Posterior cingulate gyrus (tissue), 11 donors: ENCODE measurements at places on chromosomes 16 and 17.
A peak's percentile ranks its signal among the peaks of the same experiment; 100 is the strongest.

- peak; percentile 18 for DNase-seq
Observed at GRCh38 chr17:21129023-21129681, 2.4 kb downstream of the DHRS7B start.

DNA sequence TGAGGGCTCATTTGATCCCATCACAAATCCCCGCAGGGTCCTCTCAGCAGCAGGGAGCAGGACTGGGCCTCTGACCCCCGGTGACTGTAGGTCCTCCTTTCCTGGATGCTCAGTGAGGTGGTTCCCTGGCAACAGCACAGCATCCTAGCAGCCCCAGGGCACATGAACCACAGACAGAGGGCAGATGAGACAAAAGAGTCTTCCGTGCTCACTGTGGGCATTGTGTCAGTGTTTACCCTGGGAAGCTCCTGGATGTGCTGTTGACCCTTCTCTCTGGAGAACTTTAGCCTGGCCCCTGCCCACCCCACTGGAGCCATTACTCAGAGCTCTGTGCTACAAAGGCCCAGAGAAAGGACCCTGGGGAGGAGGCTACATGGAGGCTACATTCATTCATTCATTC lies 21.7 kb upstream of the TMEM220 start:
- DNase-seq, result no peak

DNA sequence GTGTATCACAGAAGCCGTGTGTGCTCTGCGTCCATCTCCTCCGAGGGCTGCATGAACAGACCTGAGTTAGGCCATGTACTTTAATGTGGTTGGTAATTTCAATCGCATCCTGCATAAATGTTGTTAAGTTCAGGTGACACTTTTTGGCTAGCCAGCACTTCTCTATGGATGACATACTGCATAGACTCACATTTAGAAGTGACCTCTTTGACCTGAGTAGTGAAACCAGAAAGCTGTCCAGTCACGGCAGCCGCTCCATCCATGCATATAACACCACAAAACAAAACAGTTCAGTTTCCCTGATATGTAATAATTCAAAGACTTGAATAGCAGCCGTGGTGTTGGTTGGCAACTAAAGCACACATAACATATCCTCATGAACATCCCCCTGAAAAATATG lies 94.1 kb downstream of the CYTH1 start:
- DNase-seq, result no peak

DNA sequence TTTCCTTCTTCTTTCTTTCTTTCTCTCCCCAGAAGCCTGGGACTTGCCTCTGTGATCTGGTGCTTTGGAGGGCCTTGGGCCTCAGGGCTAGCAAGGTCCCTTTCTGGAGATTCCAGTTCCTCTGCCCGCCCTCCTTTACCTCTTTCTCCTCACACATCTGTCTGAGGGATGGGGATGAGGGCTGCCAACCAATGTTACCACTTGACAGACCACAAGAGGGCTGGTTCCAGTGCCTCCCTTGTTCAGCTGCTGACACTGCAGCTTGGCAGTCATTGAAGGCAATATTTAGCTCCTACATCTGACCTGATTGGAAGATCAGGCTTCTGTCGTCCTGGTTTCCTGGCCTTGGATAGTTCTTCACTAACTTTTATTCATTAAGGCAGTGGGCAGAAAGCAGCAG lies 3.6 kb upstream of the ZNF652 start:
- DNase-seq, result peak; percentile 75

DNA sequence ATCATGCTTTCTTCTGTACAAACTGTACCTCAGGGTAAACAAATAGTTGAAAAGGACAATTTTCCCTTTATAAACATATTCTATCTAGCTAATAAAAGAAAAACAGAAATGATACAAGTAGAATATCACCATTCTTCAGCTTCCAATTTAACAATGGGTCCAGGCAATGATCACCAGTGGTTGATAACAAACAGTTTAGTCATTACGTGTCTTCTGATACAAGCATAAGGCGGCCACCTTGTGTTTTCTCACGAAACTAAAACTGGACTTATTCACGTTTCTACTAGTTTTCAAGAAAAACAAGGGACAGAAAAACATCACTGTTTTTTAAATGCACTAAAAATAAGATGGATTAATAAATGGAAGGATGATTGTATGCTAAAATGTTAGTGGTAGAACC lies 58.3 kb downstream of the STH start:
- no peak for DNase-seq

DNA sequence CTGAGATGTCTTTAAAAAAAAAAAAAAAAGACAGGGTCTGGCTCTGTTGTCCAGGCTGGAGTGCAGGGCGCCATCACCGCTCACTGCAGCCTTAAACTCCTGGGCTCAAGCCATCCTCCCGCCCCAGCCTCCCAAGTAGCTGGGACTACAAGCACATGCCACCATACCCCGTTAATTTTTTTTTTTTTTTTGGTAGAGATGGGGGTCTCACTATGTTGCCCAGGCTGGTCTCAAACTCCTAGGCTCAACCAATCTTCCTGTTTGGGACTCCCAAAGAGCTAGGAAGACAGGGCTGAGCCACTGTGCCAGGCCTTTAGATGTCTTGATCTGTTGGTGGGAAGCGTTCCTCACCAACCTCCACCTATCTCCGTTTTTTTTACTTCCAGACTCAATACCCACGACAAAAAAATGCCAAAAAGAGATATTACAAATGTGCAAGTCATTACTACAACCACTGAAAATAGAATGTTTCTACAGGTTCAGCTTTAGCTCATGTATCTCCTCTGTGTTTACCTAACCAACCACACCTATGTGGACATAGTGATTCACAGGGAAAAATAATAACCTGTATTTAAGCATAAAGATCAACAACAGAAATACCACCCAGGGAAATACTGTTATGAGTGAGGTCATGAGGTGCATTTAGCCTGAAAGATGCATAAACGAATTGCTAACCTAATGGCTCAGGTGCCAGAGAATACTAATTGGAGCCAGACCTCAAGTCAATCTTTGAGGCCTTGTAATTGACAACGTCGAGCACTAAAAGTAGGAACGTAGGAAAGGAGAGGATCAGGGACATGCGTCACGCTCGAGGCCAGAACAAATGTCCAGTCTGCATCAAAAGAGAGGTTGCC lies 22.6 kb downstream of the NACA2 start:
- DNase-seq, result no peak

DNA sequence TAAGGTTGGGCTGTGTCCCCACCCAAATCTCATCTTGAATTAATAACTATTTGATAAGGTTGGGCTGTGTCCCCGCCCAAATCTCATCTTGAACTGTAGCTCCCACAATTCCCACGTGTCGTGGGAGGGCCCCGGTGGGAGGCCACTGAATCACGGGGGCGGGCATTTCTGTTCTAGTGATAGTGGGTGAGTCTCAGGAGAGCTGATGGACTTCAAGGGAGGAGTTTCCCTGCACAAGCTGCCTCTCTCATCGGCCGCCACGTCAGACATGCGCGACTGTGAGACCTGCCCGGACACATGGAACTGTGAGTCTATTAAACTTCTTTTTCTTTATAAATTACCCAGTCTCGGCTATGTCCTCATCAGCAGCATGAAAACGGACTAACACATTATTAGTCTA lies 44.9 kb upstream of the METRNL start:
- peak; percentile 64 for DNase-seq

DNA sequence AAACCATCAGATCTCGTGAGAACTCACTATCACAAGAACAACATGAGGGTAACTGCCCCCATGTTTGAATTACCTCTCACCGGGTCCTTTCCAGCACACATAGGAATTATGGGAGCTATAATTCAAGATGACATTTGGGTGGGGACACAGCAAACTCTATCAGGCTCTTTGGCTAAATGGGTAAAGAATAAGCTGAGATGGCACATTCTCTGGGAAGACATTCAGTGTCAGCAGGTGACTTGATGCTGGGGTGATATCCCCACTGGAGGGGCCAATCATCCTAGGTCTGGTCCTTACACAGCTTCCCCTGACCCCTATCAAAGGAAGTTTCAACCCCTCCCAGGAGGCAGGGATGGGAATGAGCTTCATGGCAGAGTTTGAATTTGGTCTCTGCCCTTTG lies 664.0 kb upstream of the EEF2KMT start:
- no peak for DNase-seq

- peak; percentile 9 for DNase-seq
Observed at GRCh38 chr16:46658925-46659324, 30.1 kb downstream of the VPS35 start.

GRCh38 chr17:59561042-59561441 lies 4.4 kb upstream of the DHX40 start:
- DNase-seq, result no peak

DNA sequence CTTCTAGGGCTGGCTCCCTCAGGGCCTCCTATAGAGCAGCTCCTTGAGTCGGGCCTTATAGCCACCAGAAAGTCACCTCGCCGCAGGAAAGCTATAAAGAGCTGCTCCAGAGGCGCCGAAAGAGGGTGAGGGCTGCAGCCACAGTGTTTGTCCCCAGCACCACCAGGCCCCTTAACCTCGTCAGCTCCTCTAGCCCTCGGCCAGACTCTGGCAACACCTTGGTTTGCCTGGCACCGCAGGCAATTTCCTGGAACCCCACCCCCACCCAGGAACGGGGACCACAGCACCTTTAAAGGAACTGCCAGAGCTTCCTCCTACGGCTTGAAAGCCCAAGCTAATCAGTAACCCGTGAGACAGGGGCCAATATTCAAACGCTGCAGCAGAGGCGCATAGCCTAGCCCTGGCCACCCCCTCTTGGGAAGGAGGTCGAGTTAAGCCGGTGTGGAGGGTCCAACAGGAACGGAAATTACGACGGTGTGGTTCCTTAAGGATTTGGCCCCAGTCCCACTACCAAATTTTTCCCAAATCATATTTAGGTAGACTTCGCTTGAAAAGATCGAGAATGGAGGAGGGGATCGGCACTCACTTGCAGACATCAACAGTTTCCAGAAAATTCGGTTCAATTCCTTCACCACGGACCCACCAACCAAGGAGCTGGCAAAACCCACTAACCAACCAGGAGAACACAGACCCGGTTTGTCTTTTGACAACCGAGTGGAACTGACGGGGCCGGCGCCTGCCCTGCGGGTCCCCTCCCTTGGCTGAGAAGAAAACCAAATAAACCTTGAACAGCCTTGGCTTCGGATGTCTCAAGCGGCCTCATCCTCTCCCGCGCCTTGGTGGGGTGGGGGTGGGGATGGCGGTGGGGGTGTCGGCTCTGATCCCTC lies 3.0 kb downstream of the HOXB6 start:
- peak; percentile 30 for DNase-seq

DNA sequence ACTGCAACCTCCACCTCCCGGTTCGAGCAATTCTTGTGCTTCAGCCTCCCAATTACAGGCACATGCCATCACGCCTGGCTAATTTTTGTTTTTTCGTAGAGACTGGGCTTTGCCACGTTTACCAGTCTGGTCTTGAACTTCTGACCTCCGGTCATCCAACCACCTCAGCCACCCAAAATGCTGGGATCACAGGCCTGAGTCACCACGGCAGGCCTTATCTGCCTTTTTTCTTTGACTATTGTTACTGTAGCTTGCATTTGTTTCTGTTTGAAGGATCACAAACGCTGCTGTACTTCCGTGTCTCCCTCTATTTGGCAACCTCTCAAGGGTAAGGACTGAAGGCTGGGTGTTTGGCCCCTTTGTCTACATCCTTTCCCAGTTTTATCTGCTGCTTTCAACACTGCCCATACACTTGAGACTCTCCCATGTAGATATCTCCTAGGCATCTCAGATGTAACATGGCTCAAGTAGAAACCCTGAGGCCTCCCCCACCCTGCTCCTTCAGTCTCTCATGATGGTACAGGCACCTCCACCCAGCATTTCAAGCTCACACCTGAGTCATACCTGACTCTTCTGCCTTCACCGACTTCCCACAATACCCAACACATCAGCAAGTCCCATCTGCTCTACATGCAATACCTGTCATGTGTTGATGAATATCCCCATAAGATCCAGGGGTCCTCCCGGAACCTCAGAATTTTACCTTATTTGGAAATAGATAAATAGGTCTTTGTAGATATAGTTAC lies 219.0 kb downstream of the CPPED1 start:
- peak; percentile 24 for DNase-seq

GRCh38 chr16:31535737-31536136 lies 8.0 kb downstream of the AHSP start:
- DNase-seq, result no peak

GRCh38 chr16:81319221-81319912 lies 4.6 kb downstream of the GAN start:
- DNase-seq, result no peak
